ENCODE measurements at places on chromosomes 5 and 9.

DNA sequence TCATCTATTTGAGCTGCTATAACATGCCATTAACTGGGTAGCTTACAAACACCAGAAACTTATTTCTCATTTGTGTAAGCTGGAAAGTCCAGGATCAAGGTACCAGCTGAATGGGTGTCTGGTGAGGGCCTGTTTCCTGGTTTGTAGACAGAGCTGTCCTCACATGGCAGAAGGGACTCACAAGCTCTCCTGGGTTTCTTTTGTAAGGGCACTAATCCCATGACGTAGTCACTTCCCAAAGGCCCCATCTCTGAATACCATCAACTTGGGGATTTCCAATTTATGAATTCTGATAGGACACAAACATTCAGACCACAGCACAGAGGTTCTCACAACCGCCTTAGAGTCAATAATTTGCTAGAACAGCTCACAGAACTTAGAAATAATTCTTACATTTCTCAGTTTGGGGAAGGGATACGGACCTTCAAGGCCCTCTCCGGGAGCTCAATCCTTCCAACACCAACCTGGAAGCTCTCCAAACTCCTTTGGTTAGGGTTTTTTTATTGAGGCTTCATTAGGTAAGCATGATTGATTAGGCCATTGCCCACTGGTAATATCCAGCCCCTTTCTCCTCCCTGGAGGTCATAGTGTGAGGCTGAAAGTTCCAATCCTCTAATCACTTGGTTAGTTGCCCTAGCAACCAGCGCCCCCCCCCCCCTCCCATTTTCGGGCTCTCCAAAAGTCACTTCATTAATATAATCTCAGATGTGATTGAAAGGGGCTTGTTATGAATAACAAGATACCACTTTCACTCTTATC lies 7.6 kb upstream of the DNAJA1 start:
- no peak for DNase-seq

DNA sequence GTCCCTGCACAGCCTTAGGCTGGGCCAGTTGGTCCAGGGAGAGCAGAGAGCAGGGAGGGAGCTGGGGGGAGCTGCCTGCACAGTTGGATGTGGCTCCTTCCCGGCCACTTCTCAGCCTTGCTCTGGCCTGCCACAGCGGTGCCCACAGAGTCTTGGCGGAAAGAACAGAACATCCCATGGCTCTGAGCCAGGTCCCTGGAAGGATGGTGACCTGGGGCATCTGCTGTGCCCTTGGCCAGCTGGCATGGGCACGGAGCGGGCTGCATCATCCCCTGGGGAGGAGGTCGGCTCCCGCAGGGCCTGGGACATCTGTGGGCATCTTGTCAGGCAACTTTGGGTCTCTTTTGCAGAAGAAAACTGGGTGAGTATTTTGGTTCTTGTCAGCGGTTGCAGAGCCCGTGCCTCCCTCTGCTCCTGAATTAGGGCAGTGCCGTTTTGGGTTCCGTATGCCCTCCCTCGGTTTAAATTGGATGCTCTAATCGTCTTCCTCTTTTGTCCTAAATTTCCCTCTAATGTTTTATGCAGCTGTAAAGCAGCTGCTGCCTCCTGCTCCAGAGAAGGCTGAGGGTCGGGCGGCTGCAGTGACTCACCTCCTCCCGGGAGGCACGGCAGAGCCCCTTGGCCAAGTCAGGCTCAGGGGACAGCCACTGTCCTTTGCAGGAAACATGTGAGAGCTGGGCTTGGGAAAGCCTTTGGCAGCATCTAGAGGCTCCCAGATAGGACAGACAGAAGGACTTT lies 10.5 kb upstream of the NACC2 start:
- no peak for DNase-seq

- no peak for DNase-seq
These were observed 434 bp downstream of the GLRX start for GRCh38 chr5:95822043-95822541.

GRCh38 chr5:25905646-25906045 lies 1132.7 kb downstream of the CDH9 start:
- no peak for DNase-seq

DNA sequence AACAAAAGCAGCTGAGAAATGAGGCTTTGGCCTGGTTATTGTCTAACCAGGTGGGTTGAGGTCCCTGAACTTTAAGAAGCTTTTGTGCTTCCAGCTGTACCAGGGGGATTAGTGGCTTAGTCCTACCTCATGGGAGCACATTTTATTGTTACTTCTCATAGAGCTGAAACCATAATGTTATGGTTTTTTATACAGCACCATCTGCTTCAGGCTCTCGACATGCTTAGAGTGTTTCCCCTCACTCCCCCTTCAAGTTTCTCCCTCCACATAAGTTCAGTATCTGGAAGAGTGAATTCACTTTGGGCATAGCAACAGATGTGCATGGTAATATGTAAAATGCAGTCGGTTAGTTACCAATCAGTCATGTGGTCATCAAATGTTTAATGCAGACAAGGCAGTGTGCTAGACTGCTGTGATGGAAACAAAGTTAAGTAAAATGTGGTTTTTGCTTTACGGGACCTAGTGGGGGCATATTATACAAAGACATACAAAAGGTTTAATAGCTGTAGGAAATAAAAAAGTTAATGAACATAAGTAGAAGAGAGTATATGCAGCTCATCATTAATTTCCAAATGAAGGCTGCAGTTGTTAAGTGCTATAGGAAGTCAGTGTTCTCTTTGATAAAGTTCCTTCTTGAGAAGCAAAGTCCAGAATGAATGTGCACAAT lies 95.9 kb upstream of the SPRY4 start:
- peak; percentile 59 for DNase-seq

GRCh38 chr5:95110118-95110517 lies 174.8 kb downstream of the MCTP1 start:
- no peak for DNase-seq

GRCh38 chr5:33941090-33941489 lies 4.9 kb downstream of the RXFP3 start:
- DNase-seq = no peak

DNA sequence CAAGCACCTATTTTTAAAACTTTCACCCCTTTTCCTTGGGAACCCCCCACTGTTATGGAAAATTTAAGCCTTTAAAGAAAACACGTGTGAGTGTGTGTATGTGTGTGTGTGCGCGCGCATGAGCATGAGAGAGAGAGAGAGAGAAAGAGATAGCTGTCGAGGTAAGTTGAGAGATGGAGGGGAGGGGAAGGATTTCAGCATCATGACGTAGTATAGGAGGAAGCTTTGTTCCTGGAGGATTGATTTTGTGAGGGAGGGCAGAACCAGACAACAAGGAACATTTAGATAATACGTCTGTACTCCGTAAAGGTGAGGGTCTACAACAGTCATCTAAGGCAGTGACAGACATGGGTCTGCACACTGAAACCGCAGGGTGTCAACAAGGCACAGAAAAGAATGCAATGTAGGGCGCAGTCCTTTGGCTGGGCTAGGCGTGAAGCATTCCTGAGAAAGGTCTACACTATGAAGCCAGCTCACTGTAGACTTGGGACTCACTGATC lies 227.7 kb downstream of the SMARCA2 start:
- no peak for DNase-seq

DNA sequence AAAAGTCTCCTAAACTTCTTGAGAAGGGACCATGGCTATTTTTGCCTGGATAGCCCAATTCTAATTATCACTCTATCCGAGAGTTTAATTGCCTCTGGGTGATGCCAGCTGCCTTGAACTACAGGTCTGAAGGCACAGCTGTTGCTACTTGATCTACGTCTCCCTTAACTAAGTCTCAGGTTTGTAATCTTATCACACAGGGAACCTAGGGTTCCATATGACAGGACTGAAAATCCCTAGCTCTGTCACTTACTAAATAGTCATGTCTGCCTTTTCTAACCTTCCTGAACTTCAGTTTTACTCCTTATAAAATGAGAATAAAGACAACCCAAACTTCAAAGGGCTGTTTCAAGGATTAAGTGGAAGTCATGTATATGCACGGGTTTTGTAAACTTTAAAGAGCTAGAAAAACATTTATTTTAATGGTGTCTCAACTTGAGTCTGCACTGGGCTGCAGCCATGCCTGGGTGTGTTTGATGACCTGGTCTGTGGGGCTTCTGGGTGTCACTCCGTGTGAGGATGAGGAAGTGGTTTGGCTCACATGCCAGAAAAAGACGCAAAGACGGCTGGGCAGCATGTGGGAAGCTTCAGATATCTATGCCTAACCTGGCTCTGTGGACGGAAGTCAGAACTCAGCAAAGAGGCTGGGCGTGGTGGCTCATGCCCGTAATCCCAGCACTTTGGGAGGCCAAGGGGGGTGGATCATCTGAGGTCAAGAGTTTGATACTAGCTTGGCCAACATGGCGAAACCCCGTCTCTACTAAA lies 129.3 kb upstream of the SLC44A1 start:
- DNase-seq = no peak

DNA sequence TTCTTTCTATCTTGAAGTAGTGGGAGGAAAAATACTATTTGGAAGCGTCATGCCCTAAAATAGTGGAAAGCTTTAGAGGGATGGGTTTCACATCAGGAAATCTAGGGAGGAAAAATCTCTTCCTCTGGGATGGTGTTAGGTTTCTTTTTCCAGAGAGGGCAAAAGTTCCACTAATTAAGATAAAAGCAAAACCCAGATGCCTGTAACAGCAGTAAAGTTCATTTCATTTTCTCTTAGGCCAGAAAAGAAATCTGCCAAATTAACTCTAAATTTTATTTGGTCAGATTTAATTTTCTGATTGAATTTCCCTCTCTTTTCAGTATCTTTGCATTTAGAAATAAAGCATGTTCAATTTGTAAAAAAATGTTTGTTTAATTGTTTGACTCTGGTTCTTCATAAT lies 88.8 kb downstream of the LURAP1L start:
- DNase-seq = no peak

DNA sequence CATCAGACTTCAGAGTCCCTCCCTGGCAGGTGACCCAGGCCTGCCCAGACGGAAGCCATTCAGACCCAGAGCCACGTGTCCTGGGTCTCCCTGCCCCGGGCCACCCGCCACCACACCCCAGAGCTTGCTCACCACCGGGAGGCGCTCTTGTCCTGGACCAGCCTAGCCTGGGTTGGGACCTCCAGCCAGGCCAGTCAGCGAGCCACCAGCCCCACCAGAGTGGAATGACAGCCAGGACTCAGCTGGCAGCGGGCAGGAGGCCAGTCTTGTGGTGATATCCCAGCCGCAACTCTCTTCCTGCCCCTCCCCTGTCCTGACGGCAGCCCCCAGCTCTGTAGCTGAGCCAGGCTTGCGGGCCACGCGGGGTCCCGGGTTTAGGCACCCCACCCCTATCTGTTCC lies 1.7 kb upstream of the PTGDS start:
- DNase-seq = no peak

- no peak for DNase-seq
These were observed 4.0 kb downstream of the ENC1 start for GRCh38 chr5:74636552-74636951.

DNA sequence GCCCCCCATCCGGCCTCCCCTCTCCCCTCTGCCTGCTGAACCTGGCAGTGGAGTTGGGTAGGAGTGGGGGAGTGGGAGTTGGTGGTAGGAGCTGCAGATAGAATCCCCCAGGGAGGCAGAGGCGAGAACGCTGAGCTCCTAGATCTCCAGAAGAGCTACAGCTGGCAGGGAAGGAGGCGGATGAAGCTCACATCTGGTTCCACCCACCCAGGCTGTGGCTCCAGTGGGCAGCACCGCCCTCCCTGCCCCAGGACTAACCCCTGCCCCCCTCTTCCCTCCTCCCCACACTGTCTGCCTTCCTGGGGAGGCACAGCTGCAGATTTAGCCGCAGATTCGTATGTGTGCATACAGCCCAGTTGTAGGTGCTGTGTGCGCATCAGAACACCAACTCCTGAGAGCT lies 34.2 kb downstream of the C9orf50 start:
- peak; percentile 31 for DNase-seq

- no peak for DNase-seq
These were observed 28.6 kb upstream of the RAB14 start for GRCh38 chr9:121230256-121230655.

- no peak for DNase-seq
These were observed 11.1 kb downstream of the ERGIC1 start for GRCh38 chr5:172845154-172845553.

DNA sequence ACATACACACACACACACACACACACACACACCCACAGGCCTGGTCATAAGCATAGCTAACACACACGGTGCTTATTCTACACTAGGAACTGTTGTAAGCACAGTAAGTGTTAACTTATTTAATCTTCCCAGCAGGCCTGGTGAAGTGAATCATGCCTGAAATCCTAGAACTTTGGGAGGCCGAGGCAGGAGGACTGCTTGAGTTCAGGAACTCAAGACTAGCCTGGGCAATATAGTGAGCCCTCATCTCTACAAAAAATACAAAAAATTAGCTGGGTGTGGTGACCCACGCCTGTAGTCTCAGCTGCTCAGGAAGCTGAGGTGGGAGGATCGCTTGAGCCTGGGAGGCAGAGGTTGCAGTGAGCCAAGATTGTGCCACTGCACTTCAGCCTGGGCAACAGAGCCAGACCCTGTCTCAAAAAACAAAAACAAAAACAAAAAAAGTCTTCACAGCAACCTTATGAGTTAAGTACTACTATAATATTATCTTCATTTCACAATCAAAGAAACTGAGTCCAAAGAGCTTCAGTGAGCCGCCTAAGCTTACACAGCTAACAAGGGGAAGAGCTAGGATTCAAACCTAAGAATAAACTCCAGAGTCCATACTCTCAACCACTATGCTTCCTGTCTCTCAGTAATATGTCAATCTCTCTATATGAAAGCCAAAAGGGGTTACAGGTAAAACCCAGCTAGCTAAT lies 2.3 kb downstream of the MEGF9 start:
- DNase-seq = no peak

- no peak for DNase-seq
These were observed 18.5 kb upstream of the SLC24A2 start for GRCh38 chr9:19807182-19807892.

- DNase-seq = peak; percentile 60
These were observed 450.0 kb downstream of the CCDC171 start for GRCh38 chr9:16002816-16003215.

DNA sequence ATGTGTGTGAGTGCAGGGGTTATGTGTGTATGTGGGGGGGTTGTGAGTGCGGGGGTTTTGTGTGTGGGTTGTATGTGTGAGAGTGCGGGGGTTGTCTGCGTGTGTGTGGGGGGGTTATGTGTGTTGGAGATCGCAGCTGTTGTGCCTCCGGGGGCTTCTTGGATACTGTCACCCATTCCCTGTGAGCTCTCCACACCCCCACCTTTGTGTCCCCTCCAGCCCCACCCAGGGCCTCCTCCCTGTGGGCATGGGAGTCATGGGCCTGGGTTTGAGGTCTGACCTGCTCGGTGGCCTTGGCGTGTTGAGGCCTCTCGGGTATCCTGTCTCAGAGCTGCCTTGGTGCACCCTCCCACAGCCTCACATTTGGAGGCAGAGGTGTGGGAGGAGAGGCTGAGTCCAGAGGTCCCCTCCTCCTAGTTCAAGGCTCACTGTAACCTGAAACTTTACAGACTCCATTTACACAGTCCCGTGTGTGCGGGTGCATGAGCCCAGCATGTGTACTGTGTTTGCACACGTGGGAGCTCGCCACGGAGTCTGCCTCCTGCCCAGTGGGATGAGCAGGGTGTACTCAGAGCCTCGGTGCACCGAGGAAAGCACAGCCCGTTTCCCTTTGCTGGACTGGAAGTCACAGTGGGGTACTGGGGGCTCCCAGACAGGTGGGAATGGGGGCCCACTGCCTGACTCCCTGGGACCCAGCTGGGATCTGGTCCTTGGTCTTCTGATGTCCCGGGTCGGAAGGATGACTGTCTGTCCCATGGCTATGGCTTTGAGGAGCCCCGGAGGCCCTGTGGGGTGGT lies 43.4 kb downstream of the RXRA start:
- DNase-seq = no peak
